HFFc6 (cell line): ENCODE measurements at places on chromosomes 7 and 10. TPM values are rescaled to one million over a fixed set of nuclear protein-coding genes. Genes with fewer than 3 reads are reported as not detected.

Gene SCIN
- 0.96 to 48.9 TPM (median 1.5 TPM) in 3 replicates for total RNA-seq

- H3K27me3 ChIP-seq = peaks cover 4% of the 10 kb centered on the region
- no peak for DNase-seq
- no peak overlapping the region for H3K27ac ChIP-seq
- peaks cover 13% of the 10 kb centered on the region for H3K36me3 ChIP-seq
These were observed 125.2 kb downstream of the MAD1L1 start for GRCh38 chr7:2107386-2108070.

GRCh38 chr7:9945131-9945530 is 1028.5 kb upstream of the PHF14 start:
- no peak for DNase-seq
- H3K27me3 ChIP-seq = no peaks in the 10 kb centered on the region
- no peak overlapping the region for H3K27ac ChIP-seq
- no peaks in the 10 kb centered on the region for H3K4me1 ChIP-seq
- no peaks in the 10 kb centered on the region; the same call in 1 of the 2 replicates for H3K36me3 ChIP-seq

DNA sequence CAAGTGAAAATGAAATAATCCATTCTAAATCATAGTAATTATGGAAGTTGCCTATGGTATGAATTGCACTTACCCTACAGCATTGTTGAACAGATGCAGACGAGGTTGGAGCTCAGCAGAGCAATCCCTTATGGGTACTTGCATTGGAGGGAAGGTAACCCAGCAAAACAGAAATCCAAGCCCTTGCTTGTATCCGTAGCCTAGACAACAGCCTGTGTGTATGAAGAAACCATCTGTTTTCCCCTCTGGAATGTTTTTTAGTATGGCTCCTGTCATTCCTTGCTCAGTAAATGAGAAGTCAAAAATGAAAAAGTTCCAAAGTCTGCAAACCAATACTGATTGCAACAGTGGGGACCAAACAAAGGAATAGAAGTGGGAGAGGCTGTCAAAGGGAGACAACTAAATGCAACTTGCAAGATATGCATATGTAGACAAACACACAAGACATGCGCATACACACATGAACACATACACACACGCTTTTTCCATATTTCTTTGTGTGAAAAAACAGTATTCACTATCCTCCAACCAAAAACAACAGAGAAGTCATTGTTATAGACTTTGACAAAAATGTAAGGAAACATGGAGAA is 260.8 kb downstream of the DYNC1I1 start:
- no peaks in the 10 kb centered on the region for H3K36me3 ChIP-seq
- H3K27me3 ChIP-seq = peaks cover 3% of the 10 kb centered on the region; the same call in 1 of the 2 replicates
- H3K4me3 ChIP-seq = no peak overlapping the region

DNA sequence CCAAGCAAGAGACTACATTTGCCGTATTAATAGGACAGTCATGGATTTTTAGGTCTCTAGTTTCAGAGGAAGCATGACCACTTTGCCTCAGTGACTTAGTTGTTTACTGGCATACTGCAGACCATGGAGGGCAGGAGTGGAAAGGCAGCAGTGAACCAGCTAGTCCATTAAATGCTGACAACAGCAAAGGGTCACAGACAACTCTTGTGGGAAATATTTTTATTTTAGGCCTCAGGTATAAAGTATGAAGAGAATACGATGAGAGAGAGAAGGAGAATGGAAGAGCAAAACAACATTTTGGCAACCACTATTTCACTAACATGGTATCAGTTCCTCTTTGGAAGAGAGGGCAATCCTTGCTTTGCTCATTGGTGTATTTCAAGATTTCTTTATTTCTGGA is 118.0 kb downstream of the RELN start:
- no peaks in the 10 kb centered on the region for H3K27me3 ChIP-seq
- no peak overlapping the region for H3K27ac ChIP-seq
- DNase-seq = no peak
- H3K4me3 ChIP-seq = no peak overlapping the region
- H3K36me3 ChIP-seq = no peaks in the 10 kb centered on the region

- no peaks in the 10 kb centered on the region for H3K36me3 ChIP-seq
- peaks cover 12% of the 10 kb centered on the region for H3K4me1 ChIP-seq
- no peak overlapping the region for H3K4me3 ChIP-seq
- no peak for DNase-seq
- H3K27me3 ChIP-seq = peaks cover 5% of the 10 kb centered on the region; the same call in 1 of the 2 replicates
These were observed 89.3 kb downstream of the NPSR1 start for GRCh38 chr7:34747176-34747781.

DNA sequence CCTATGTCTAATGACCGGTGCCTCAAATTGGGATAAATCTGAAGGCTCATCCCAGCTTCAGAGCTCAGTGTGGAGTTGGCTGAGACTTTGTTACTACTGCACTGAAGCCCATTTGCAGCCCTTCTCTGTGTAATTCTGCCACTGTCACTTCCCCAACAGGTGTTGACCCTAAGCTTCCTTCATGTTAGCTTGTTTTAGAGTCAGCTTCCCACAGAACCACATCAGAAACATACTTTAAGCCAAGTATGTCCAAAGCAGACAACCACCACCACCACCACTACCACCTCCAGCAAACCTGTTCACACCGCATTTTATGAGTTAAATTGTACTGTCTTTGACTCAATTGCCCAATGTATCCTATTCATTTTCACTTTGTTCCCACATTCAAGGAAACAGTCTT is 25.2 kb upstream of the GNAT3 start:
- no peaks in the 10 kb centered on the region; the same call in 1 of the 2 replicates for H3K27me3 ChIP-seq
- H3K4me3 ChIP-seq = no peak overlapping the region
- no peak overlapping the region for H3K27ac ChIP-seq

Gene HPSE2
- total RNA-seq = 0.05 to 0.06 TPM in 2 of 3 replicates, not detected in the other

DNA sequence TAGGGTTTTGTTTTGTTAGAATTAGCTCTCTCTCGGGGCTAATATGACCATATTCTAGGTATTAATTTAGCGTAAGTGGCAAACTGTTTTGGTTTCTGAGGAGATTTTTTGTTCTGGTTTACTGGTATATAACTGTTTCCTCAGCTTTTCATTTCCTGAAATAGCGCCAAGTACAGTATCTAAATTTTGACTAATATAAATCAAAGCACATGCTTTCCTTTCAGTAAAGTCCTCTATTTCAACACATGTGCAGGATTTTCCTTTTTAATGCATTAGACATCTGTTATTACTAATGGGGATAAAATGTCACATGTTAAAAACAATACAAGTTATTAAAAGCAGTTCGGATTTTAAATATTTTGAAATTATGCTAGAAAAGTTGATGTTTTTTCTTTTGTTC is 11.3 kb downstream of the FERD3L start:
- no peak overlapping the region for H3K4me3 ChIP-seq
- no peak for DNase-seq
- H3K4me1 ChIP-seq = peaks cover 9% of the 10 kb centered on the region; the same call in 1 of the 2 replicates

Gene GPC2
- 0.57 to 1.1 TPM (median 1.0 TPM) in 3 replicates for total RNA-seq

Gene COPG2
- 22.0 to 25.2 TPM (median 24.8 TPM) in 3 replicates for total RNA-seq

GRCh38 chr10:36888925-36889573 is 236.3 kb upstream of the ANKRD30A start:
- no peak overlapping the region for H3K4me3 ChIP-seq
- H3K27me3 ChIP-seq = no peaks in the 10 kb centered on the region
- no peak overlapping the region for H3K27ac ChIP-seq

Gene ADAMTS14
- total RNA-seq = 0.05 to 0.15 TPM in 2 of 3 replicates, not detected in the other

DNA sequence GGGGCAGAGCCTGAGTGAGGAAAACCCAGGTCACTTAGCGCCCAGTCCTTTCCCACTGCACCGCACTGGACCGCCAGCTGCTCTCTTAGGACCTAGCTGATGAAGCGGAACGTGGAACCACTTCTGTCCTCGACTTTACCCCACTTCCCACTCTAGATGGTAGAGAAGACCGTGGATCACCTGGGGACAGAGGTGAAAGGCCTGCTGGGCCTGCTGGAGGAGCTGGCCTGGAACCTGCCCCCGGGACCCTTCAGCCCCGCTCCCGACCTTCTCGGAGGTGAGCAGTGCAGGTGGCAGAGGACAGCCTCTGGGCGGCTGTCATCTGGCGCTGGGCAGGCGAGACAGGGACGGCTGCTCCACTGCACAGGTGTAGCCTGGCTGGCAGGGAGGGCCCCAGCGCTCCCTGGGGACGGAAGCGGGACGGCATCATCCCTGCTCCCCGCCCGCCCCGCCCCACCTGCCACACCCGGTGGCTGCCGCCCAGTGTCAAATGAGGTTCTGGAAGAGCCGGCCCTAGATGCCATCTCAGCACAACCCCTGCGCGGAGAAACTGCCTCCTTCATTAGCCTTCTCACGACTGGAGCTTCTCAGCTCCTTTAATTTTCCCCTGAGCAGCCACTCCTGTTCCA is 11.7 kb downstream of the PLAC9 start:
- H3K4me1 ChIP-seq = peaks cover 30% of the 10 kb centered on the region
- no peak for DNase-seq
- H3K27ac ChIP-seq = peak overlapping the region; percentile 46; the same call in 1 of the 2 replicates
- no peak overlapping the region for H3K4me3 ChIP-seq
- H3K36me3 ChIP-seq = peaks cover 7% of the 10 kb centered on the region

- H3K27me3 ChIP-seq = no peaks in the 10 kb centered on the region
- H3K4me3 ChIP-seq = no peak overlapping the region
- H3K36me3 ChIP-seq = 0 out of 2 replicates have a peak, but pooled peaks cover 7% of the 10 kb centered on the region
- no peaks in the 10 kb centered on the region for H3K4me1 ChIP-seq
- no peak for DNase-seq
These were observed 468.6 kb upstream of the COBL start for GRCh38 chr7:51785171-51785570.

Gene TSPAN13
- 19.5 and 48.6 TPM in 2 replicates for total RNA-seq

DNA sequence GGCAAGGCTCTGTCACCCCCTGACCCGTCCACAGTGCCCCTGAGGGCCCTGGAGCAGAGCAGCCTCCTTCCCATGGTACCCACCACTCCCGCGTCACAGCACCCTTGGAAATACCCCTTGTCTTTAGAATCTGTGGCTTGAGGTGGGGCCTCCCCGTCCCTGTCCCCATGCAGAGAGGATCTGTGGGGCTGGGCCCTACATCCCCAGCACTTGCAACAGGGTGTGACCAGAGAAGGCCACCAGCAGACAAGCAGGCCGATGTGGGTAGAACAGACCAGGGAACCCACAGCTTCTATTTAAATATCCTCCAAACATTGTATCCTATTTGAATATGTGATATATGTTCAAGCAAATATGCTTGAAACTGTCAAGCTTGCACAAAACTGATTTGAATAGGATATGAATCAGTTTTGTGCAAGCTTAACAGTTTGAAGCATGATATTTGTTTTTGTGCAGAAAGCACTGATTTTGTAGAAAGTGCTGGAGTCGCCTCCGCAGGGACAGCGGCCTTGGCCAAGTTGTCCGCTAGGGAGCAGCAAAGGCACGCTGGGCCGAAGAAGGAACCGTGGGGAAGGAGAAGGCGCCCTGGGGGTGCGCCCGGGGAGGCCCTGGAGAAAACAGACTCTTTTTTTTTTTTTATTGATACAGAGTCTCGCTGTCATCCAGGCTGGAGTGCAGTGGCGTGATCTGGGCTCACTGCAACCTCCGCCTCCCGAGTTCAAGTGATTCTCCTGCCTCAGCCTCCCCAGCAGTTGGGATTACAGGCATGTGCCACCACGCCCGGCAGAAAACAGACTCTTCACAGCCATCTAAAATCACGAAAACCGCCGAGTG is 2.2 kb downstream of the CFAP46 start:
- H3K4me1 ChIP-seq = peaks cover 5% of the 10 kb centered on the region; the same call in 1 of the 2 replicates
- no peak for DNase-seq
- H3K27me3 ChIP-seq = peaks cover 9% of the 10 kb centered on the region
- H3K36me3 ChIP-seq = no peaks in the 10 kb centered on the region
- no peak overlapping the region for H3K27ac ChIP-seq

DNA sequence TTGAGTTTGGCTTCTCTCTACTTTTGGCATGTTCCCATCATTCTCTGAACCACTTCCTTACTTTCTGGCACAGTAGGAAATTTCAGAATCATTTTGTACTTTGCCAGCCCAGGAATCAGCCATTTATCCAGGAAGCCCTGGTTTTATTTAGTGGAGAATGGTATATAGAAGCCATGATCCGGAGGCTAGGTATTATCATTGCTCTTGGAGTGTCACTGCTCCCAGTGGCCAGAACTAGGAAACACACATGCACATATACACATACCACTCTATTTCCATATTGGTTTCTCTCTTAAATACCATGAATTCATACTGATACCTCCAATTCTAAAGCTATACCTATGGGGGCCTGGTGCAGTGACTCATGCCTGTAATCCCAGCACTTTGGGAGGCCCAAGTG is 36.3 kb downstream of the SUFU start:
- no peaks in the 10 kb centered on the region; the same call in 1 of the 2 replicates for H3K36me3 ChIP-seq
- no peak overlapping the region for H3K27ac ChIP-seq
- DNase-seq = peak; percentile 5

Gene AFAP1L2
- total RNA-seq = not detected in 3 replicates

DNA sequence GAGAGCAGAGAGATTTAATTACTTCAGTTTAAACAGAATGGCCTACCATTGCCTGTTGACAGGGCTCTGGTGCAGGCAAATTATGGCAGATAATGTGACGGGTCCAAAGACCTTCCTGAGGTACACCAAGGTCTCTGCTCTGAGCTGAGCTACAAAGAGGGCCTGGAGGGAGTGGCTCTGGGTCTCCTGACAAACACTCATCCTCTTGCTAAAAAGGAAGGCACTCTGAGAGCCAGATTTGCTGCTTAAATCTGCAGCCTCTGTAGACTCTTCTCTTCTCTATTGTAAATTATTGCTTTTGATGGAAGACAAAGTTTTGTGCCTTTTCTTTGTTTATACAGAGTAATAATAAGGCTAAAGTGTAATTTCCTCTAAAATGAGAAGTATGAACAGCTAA is 529.5 kb upstream of the FZD8 start:
- no peak overlapping the region for H3K27ac ChIP-seq
- DNase-seq = no peak
- no peak overlapping the region for H3K4me3 ChIP-seq

- H3K27me3 ChIP-seq = no peaks in the 10 kb centered on the region
- no peak overlapping the region for H3K4me3 ChIP-seq
- H3K4me1 ChIP-seq = peaks cover 28% of the 10 kb centered on the region
- no peak for DNase-seq
- no peaks in the 10 kb centered on the region for H3K36me3 ChIP-seq
These were observed 178.4 kb downstream of the ARHGAP12 start for GRCh38 chr10:31749981-31750840.

GRCh38 chr10:31030260-31030659 is 1.4 kb downstream of the ZNF438 start:
- H3K4me1 ChIP-seq = peaks cover 60% of the 10 kb centered on the region
- no peak overlapping the region for H3K4me3 ChIP-seq
- H3K27me3 ChIP-seq = no peaks in the 10 kb centered on the region; the same call in 1 of the 2 replicates
- no peak for DNase-seq
- peaks cover 10% of the 10 kb centered on the region; the same call in 1 of the 2 replicates for H3K36me3 ChIP-seq

DNA sequence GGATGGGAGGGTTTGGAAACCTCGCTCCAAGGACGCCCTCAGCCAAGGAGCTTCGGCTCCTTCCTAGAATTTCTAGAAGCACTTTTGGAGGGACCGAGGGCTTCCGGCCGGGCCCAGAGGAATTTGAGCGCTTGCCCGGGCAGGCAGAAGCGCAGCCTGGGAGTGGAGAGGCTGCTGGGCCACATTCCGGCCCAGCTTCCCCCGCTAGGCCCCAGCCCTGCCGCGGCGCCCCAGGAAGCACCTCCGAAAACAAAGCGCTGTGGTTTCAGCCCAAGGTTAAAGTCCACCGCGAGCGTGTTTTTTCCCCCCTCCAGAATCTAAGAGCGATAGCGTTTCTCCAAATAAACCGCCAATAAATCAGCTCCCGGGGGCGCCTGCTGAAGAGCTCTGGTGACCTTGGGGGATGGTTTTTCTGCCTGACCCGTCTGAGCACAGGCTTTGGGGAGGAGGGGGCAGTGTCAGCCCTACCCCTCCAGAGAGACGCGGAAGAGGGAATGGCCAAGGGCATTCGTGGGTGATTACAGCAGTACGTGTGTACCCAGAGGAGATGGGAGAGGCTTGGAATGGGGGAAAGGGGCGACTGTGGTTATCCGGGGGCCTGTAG is 5.7 kb upstream of the TNRC18 start:
- DNase-seq = no peak
- H3K4me1 ChIP-seq = peaks cover 20% of the 10 kb centered on the region
- peaks cover 25% of the 10 kb centered on the region for H3K36me3 ChIP-seq
- H3K27ac ChIP-seq = peak overlapping the region; percentile 99
